Pons (tissue), 1 donor: ENCODE measurements at places on chromosomes 1 and 21.

DNA sequence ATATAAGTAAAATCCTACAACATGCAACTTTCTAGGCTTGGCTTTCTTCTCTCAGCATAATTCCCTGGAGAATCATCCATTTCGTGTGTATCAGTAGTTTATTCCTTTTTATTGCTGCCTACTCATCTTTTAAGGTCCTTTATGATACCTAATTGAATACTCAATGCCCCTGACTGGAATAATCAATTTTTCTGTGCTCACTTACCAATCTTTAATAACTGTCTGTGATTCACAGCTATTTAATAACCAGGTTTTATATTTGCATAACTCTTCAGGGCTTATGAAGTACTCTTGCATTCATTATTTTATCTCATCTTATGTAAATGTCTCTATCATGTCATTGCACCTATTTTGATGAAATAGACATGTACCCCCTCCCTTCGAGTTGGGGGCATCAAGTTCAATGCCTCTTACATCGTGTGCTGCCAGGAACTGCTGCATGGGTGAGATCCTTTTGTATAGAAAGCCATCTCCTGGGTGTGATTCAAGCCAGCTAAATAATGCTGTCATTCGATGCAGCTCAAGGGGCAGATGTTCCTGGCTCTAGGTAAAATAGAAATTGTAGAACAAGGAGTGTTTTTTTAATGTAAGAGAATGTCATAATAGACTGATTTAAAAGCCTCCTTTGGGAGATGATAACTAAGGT is 222.7 kb downstream of the SLC35F3 start:
- DNase-seq, result no peak

DNA sequence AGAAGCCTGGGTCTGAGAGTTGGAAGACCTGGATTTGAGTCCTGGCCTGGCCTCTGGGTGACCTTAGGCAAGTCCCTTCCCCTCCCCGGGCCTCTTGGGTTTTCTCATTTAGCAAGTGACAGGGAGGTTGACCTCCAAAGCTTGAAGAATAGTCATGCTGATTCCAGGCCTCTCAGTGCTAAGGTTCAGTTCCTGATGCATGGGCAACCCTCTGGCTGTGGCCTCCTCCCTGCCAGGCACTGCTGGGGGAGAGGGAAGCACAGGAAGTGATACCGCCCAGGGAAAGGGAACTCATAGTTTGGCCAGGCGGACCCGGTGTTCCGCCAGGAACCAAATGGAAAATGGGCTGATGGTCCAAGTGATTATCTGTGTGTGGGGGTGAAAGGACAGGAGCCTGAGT is 23.6 kb upstream of the WASF2 start:
- DNase-seq, result no peak

GRCh38 chr1:87963556-87963955 is 634.9 kb downstream of the LMO4 start:
- no peak for DNase-seq

GRCh38 chr1:97209381-97209957 is 487.9 kb downstream of the PTBP2 start:
- no peak for DNase-seq

- peak; percentile 95 for DNase-seq
Measured at GRCh38 chr1:113978863-113979702, at the start of gene OLFML3. Gene OLFML3, plus strand, starts transcription at chr1:113979474. Its CDS starts 43 bp downstream, at chr1:113979517.

- no peak for DNase-seq
Measured at GRCh38 chr1:241536304-241536703, 4.1 kb downstream of the KMO start.

DNA sequence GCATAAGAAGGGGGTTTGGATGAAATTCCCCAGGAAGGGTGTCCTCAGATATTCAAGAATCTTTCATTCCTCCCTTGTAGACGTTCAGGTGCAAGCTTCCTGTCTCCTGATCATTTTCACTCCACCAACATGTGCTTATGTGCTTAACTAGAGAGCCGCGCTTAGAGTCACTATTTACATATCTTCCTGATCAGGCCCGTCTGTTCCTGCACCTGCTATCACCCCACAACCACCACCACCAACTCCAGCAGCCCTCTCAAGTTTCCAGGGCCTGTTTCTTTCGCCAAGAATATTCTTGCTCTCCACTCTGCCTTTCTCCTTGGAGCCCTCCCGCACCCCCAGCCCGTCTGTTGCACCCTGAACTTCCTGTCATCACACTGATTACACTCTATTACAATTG is 113.4 kb downstream of the SPSB1 start:
- DNase-seq, result no peak

DNA sequence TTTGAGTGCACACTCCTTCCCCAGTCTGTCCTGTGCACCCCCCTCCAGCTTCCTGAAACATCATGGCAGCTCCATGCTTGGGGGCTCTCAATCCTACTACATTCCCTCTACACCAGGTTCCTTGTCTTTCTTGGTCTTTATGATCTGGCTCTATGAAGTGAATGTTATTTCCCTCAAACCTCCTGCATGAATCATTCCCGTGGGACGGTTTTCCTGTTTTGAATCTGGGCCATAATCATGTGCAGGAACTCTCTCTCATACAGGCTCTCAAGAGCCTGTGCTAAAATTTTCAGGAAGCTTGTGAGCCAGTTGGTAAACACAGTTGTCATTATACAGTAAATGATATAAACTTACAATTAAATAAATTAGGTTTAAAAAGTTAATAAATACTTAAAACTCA is 89.8 kb upstream of the KCNE2 start:
- DNase-seq, result no peak

- DNase-seq, result no peak
Measured at GRCh38 chr1:54614024-54614423, 9.3 kb downstream of the FAM151A start.

DNA sequence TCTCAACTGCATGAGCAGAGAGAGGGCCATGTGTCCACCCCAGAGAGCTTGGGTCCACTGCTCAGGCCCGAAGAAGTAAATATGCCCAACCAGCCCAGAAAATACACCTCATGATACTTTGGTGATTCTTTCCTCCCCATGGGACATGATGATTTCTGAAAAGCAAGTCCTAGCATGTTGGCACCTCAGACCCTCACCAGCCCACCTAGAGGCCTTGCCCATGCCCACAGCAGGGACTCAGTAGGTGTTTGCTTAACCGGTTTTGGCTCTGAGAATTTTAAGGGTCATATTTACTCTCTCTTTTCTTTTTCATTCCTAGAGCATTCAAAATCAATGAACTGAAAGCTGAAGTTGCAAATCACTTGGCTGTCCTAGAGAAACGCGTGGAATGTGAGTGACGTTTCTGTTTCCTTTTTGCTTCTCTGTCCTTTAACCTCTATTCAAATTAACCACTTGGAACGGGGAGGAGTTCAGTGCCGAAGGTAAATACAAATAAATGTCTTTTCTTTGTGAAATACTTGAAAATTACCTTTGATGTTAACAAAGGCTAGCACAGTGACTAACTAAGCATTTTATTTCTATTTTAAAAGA is 79.7 kb downstream of the PDE9A start:
- DNase-seq, result peak; percentile 31

- DNase-seq, result no peak
Measured at GRCh38 chr1:210298296-210298695, 30.4 kb upstream of the HHAT start.

GRCh38 chr1:224749916-224750315 is 133.8 kb downstream of the CNIH3 start:
- no peak for DNase-seq

- no peak for DNase-seq
Measured at GRCh38 chr1:234498448-234499118, 19.6 kb upstream of the TARBP1 start.

DNA sequence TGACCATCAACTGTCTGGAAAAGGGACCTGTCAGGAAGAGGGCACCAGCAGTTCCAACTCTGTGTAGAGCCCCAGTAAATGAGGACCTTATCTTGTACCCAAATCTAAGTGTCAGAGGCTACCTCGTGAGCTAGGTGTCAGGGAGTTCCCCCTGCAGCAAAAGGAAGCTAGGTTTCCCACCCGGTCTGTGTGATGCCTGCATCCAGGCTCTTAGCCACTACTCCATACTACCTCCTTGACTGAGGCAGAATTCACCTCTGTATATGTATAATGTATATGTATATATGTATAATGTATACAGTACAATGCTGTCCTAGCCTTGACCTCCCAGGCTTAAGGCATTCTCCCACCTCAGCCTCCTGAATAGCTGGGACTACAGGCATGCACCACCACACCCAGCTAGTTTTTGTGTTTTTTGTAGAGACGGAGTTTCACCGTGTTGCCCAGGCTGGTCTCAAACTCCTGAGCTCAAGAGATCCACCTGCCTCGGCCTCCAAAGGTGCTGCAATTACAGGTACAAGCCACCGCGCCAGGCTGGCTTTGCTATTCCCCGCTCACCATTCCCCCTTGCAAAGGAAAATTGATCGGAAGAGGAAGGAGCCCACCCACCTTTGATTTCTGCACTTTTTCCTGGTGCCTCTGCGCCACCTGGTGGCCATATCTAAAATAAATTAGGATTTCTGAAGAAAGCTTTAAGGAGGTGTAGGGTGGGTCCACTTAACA is 15.7 kb upstream of the LUZP1 start:
- peak; percentile 43 for DNase-seq

DNA sequence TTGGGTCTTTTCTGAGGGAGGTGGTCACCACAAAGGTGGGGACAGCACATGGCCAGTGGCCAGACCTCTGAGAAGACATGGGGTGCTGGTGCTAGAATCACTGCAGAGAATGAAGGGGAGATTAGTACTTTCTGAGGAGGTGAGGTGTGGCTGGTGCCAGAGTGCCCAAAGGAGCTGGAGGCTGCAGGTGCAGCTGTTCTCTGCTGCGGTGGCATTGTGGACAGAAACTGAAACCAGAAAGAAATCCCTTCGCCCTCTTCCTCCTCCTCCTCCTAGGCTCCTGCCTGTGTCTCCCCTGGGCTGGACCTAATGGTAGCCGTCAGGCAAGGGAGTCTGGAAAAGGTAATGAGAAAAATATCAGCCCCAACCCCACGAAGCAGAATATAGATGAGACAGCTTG is 261.7 kb downstream of the TM2D1 start:
- DNase-seq, result no peak

DNA sequence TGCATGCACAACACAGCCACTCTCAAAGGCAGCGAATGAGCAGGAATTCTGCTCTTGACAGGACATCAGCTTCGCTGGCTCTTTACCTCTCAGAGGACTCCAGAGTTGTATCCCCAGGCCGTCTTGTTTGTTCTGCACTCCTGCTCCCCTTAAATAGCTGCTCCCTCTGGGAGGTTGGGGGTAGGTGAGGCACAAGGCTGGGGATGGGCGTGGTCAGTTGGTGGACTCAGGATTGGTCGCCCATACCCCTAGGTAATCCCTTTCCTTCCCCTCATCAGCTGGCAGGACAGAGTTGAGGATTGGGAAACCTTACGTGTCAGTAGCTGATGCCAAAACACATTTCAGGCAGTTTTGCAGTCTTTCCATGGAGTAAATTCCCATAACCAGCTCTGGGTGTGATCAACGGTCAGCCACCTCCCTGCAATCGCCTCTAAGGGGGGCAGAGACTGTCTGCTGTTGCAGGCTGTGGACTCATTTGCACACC is at the start of gene PLA2G2A:
Gene PLA2G2A (minus strand): TSS at position 125 of the 484 bp plus-strand sequence. CDS start 845 bp downstream, outside the sequence.
- DNase-seq, result no peak

DNA sequence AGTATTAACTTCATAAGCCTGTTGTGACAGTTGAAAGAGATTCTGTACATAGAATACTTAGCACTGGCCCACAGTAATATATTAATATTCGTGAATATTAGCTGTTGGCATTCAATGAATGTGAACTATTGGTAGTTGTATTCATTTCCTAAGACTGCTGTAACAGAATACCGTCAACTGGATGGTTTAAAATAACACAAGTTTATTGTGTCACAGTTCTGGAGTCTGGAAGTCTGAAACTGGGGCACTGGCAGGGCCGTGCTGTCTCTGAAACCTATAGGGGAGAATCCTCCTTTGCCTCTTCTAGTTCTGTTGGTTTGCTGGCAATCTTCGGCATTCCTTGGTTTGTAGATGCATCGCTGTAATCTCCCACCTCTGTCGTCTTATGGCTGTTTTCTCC is 47.5 kb downstream of the OLFML3 start:
- DNase-seq, result no peak

- DNase-seq, result no peak
Measured at GRCh38 chr21:41961282-41961701, 7.5 kb upstream of the C2CD2 start.

DNA sequence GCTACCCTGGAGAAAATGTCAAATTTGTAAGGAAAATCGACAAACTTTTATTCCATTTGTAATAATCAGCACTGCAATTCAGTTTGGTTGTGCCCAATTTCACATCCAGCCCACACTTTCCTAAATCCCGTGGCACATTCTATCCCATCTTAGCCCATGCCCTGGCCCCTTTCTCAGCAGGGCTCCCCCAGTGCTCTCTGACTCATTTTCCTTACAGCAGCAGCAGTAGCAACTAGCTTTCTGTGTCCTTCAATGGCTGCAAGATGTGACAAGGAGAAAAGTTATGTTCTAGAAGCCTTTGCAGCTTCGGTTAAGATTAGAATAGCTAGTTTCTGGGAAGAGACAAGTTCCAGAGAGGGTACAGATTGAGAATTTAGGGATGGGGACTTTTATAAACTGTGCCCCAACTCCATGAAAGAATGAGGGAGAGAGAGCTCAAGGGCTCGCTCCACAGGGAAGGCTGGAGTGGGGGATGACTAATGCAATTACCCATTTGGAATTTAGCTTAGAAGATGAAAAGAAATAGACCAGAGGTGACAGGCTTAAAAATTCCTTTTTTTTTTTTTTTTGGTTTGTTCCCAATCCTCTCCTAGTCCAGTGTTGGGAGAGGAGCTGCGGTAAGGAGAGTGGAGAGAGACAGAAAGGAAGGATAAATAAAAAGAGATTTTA is 47.0 kb upstream of the POU2F1 start:
- DNase-seq, result no peak

DNA sequence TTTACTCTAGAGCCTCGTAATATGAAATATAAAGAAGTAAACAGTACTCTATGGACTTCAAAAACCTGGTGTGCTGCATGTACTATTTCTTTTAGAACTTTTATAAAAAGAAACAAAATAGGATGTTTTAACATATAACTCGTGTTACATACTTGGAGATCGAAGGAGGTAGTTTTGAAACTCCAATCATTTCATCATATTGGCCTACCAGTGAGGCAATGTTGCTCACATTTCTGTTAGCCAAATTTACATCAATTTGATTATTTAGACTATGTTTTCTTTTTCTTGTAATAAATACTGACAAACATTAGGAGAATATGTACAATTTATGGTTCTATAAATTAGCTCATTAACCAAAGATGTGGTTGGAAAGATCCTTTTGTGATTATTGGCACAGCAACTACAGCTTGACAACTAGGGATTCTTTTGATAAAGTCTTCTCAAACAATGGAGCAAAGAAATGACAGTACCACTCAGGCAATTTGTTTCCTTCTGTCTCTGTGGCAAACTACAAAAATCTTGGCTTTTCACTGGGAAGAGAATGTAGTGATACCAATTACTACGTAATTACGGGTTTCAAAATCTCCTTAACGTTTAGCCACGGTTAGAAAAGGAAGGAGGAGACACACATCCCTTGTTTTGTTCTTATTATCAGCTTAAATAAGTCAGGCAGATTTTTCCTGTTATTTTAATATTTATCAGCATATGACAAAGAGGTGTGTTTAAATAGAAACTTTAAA is 266.6 kb upstream of the SGIP1 start:
- DNase-seq, result no peak

- DNase-seq, result no peak
Measured at GRCh38 chr21:44704636-44705001, 6.8 kb downstream of the TSPEAR start.

- no peak for DNase-seq
Measured at GRCh38 chr1:5765997-5766913, 226.0 kb downstream of the NPHP4 start.

- no peak for DNase-seq
Measured at GRCh38 chr1:236090741-236091147, 25.9 kb upstream of the NID1 start.
